DMS 273 treated with DMSO at 0.1 percent for 48 hours (cell line): ENCODE measurements at places on chromosomes 6 and 20.

- no peak for DNase-seq
Observed at GRCh38 chr20:25125636-25126035, 43.7 kb upstream of the VSX1 start.

- no peak for DNase-seq
Observed at GRCh38 chr20:14219801-14220461, 117.5 kb downstream of the FLRT3 start.

DNA sequence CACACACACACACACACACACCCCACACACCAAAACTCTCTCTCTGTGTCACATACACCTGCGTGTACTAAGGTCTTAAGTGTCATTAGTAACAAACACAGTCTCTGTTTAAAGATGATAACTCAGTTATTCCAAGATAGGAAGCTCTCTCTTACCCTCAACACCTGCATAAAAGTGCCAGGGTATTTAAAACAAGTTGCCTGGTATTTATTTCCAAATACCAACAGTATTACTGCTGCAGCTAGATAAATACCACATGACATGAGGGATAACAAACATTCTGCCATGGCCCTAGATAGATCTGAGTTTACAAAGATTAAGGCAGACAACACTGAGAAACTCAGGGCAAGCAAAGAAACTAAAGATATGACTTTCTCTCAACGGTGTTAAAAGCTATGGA, 118.5 kb downstream of the SIM1 start:
- DNase-seq, result no peak

DNA sequence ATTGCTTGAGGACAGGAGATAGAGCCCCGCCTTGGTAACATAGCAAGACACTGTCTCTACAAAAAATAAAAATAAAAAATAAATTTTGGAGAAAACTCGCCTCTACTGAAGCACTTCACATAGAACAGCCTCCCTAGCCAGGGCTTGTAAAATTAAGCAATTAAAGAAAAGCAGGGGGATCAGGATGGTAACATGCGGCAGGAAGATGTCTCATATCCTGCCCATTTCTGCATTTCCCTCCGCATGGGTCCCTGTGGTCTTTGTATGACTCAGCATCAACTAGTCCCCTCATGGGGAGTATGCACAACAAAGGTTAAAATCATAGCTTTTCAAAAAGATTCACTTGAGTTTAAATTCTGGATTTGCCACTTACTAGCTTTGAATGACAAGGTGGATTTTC, 379.0 kb downstream of the EPHA7 start:
- no peak for DNase-seq

DNA sequence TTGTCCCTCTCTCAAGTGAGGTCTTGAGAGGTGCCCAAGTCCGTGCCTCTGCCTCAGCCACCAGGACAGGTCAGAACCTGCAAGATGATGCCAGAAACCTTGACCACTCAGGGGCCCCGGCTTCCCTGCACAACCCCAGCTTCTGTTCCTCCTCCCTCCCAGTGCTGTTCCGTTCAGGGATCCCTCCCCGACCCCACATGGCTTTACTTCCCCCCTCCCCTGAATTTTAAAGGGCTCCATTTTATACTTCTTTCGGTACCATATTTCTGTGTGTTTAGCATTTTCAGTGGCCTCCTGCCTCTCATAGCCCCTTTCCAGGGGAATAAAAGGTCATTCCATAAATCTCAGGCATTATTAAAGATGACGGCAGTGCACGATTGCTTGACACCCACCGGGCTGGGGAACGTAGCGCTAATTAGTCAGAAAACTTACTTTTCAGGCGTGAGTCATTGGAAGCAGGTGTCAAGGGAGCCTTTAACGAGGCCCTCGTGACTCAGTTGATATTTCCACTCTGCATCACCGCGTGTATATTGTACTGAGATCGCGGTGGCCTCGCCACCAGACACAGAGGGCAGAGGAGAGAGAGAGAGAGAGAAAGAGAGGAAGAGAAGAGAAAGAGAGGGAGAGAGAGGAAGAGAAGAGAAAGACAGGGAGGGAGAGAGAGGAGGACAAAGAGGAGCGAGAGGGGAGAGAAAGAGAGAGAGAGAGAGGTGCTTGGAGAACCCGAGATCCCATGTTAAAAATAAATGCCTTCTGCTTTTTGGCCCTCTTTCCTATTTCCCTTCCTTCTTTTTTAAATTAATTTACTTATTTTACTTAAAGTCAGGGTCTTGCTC, 21.3 kb downstream of the KCNG1 start:
- no peak for DNase-seq

GRCh38 chr6:13368079-13368730, 39.9 kb upstream of the TBC1D7 start:
- no peak for DNase-seq

GRCh38 chr20:23147964-23148730, 62.0 kb upstream of the CD93 start:
- DNase-seq, result no peak

GRCh38 chr6:80942911-80943310, 809.6 kb downstream of the TENT5A start:
- DNase-seq, result no peak

GRCh38 chr20:53073636-53074415, 101.7 kb downstream of the TSHZ2 start:
- DNase-seq, result no peak

DNA sequence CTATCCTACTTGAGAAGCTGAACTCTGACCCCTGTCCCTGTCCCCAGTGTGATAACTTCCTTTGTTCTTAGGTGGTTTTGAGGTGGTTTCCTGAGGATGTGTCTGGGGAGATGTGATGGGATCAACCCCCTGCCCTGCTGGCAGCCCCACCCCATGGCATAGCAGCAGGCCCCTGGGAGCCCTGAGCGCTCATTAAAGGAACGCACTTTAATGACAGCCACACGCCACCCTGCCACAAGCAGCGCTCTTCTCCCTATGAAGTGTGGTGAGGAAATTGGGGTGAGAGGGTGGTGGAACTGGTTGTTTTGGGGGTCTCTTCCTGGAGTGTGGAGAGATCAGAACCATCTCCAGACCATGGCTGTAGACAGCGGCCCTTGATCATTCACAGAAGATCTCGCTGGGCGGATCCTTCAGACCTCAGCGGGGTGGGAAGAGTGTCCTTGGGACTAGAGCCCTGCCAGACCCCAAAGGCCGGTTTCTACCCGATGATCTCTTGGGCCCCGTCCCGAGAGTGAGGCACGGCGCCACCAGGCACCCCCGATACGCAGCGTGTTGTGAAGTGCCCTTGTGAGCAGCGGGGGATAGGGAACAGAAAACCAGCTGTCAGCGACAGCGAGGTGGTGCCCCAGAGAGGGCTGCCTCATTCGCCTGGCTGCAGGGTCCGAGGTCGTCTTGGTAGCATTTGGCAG, 45.4 kb downstream of the SYNJ2 start:
- no peak for DNase-seq

DNA sequence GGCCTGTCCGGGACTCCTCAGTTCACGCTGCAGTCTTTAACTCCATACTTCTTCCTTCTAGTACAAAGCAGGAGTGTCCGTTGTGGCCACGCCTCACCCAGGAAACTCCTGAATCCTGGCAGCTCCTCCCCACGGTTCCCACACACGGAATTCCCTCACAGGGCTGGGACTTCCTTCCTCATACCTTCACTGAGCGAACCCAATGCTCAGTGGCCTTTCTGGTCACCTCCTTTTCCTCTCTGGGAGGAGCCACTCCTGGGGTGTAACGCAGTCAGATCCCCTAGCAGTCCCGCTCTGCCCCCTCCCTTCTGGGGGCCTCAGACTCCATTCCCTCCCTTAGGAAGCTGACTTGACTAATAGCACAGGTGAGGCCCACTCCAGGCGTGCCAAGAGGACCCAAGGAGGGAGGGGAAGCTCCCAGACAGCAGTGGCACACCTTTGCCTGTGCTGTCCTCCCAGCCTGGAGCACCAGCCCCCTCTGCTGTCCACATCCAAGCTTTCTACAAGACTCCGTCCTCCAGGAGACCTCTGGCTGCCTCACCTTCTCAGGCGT, at the start of gene SLC52A3:
TSS of gene SLC52A3 (minus strand) at position 75 of the 553 bp plus-strand sequence. CDS start 2,726 bp downstream, outside the sequence.
- no peak for DNase-seq

DNA sequence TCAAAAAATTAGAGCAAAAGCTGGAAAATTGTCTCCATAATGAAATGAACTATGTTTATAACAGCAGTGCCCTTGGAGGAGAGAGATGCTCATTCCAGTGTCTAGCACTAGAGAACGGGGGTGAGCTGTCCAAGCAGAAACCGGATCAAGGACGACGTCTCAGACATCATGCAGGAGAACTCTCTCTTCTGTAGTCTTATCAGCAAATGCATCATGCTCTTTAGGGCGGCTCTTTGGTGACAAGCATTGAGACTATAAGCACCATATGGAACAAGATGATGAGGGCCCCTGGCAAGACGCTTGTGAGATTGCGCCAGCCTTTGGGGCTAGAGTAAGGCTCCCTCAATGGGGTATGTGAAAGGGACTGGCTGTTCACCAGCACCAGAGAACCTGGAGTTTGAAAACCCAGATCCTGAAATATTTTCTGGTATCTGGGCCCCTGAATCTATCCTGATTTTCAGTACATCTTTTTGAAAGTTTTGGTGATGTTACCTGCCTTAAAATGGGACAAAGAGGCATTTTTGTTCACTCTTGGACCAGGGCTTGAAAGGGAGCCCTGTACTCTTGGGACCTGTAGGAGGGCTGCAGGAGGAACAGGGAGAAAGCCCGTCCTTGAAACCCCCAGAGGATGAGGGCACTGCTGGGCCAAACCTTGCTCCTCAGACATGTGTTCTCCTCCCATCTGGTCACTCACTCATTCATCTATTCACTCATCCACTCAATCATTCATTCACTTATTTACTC, 127.6 kb downstream of the TTLL2 start:
- no peak for DNase-seq

DNA sequence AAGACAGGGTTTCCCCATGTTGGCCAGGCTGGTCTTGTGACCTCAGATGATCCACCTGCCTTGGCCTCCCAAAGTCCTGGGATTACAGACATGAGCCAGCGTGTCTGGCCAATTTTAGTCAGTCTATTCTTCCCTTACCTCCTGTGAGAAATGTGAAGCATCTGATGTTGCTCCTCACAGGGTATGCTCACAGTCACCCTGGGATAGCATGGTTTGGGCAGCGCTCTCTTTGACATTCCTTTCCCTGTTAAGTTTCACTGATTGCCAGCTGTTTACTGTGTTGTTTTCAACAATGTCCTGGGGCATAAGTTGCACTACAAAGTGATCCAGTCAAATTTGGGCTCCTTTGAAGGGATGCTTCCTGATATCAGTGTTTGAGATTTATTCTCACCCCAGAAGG, 13.1 kb downstream of the CDC5L start:
- no peak for DNase-seq

DNA sequence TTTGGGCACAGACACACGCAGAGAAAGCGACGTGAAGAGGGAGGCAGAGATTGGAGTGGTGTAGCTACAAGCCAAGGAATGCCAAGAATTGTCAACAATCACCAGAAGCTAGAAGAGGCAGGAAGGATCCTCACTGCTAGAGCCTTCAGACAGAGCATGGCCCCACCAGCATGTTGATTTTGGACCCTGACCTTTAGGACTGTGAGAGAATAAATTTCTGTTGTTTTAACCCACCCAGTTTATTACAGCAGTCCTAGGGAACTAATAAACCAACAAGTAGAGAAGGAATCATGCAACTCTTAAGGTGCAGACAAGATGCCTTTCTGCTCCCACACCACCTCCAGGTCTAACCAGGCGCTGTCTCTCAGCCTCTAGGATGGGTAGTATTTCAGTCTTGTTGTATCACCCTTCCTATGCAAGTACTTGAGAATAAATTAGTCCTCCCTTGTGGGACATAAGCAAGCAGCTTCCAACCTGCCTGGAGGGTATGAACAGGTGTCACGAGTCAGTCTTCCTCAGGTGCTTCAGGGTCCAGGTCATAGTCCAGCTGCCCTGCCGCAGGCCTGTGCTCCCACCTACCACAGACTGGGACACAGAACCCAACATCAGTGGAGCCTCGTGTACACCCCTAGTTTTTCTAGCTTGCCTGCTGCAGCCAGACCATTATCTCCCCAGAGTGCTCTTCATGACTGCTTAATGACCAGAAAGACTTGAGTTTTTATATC, 46.4 kb upstream of the CCN2 start:
- DNase-seq, result no peak

DNA sequence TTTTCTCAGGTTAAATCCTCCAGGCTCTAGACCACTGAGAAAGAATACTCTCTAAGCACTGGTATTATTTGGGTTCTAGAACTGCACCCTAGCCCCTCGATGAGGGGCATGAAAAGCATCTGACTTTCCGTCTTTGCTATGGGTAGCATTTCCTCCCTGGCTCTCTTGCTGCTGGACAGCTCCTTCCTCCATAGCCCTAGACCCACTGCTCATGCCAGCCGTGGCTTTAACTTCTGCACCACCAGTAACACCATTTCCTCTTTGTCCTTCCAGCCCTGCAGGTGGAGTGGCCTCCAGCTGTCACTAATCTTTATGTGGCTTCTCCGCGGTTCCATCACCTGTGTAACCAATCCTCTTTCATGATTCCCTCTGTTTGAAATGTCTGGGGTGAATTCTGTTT, 194.9 kb downstream of the SCP2D1 start:
- DNase-seq, result no peak

GRCh38 chr6:96394727-96395126, 126.9 kb upstream of the UFL1 start:
- no peak for DNase-seq

GRCh38 chr6:166268431-166268830, 39.8 kb downstream of the PRR18 start:
- DNase-seq, result no peak
